Vagina (tissue), 2 donors: ENCODE measurements at places on chromosomes 6 and 20.

DNA sequence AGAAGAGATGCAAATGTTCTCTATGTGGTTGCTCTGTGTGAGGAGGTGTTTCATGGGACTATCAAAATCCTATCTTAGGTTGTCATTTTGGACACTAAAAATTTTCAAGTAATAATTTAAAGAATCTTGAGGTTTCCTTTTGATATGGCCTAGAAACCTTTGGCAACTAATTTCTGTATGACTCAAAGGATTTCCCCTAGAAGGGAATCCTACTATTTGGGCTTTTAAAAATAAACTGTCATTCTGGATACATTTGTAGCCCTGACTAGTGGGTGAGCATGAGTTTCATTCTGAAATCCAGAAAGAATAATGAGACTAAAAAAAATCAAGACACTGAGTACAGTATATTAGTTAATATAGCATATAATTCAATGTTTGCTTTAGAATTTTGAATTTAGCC is 25.5 kb upstream of the RAB23 start:
- DNase-seq: no peak

GRCh38 chr6:81906041-81906440 is 153.6 kb upstream of the TENT5A start:
- no peak for DNase-seq

GRCh38 chr20:33172781-33173180 is 4.8 kb downstream of the BPIFA2 start:
- no peak for DNase-seq

GRCh38 chr20:59421920-59422637 is 121.7 kb downstream of the EDN3 start:
- DNase-seq: no peak

- DNase-seq: no peak
Observed at GRCh38 chr6:118574051-118574865, 26.2 kb downstream of the PLN start.

- no peak for DNase-seq
Observed at GRCh38 chr6:166167801-166168615, at the start of gene TBXT. TSS of gene TBXT (minus strand) at chr6:166167851. CDS start at chr6:166167591, 260 bp downstream.

DNA sequence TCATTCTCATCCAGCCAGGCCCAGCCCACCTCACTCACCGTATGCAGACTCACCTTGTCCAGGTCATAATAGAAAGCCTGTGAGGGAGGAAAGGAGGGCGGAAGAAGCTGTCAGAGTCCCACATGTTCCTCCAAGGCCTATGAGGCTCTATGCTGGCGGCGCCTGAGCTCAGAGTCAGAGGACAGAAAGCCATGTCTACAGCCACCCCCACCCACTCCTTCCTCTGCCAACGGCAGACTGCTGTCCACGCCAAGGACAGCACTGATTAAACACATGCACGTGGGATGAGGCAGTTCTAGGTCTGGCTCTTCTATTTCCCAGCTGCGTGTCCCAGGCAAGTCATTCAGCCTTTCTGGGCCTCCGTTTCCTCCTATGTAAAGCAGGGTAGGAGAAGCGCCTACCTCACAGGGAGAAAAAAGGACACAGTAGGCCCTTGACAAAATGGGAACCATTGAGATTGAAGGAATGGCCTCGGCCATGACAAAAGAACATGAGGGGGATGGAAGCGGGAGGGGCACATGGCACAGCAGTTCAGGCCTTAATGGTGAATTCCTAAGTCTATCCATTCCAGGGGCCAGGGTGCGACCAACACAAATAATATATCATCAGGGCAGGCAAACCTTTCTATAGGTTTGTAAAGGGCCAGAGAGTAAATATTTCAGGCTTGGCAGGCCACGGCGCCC is 80.1 kb downstream of the RIPOR3 start:
- no peak for DNase-seq

DNA sequence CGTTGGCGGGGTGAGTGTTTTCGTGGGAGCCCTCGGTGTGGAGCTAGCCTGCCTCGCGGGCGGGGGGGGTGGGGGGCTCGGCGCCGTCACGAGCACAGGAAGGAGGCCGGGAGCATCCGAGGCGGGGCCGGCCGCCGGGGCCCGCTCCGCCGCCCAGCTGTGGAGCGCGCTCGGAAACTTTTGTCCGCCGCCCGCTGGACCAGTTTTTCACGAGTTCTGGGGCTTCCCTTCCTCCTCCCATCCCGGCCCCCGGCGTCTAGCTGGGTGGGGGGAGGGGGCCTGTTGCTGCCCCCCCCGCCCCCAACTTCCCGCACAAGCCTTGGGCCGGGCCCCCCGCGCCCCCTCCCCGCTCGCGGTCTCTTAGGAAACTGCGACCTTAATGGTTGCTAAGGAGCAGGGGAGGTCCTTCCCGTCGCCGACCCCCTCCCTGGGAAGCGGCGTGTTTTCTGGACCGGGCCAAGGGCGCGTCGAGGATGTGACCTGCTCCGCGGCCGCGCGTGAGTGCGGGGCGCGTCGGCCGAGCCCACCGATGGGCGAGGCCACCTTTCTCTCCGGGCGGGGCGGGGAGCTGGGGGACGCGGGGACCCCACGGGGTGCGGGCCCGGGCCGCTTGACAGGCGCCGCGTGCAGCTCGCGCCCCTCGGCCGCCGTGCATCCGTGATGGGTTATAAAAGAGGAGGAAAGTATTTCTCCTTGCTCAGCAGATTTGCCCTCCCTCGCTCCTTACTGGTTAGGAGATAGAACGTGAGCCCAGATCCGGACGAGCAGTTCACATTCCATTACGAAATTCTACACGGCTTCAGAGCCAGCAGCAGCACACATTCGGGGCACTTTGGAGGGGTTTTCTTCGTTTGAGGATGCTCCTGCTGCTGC is 1.4 kb downstream of the RREB1 start:
- DNase-seq: no peak

GRCh38 chr20:44745122-44745597 is 505 bp upstream of the KCNK15 start:
- DNase-seq: no peak

GRCh38 chr6:108793516-108794251 is 54.5 kb upstream of the ARMC2 start:
- no peak for DNase-seq
